ENCODE measurements at places on chromosomes 12 and 14.

GRCh38 chr14:92122761-92123160 lies 992 bp downstream of the CPSF2 start:
- no peak for DNase-seq

DNA sequence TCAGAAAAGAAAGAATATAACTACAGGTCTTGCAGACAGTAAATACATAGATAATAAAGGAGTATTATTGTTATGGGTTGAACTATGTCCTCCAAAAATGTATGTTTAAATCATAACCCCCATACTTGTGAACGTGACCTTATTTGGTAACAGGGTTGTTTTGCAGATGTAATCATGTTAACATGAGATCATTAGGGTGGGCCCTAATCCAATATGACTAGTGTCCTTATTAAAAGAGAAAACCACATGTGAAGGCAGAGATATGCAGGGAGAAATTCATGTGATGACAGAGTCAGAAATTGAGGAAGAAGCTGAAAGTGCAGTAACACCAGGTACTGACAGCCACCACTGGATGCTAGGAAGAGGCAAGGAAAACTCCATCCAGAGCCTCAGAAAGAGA lies 29.0 kb downstream of the MAGOHB start:
- DNase-seq: no peak

- DNase-seq: no peak
Observed at GRCh38 chr12:118259079-118259478, 113.6 kb downstream of the TAOK3 start.

DNA sequence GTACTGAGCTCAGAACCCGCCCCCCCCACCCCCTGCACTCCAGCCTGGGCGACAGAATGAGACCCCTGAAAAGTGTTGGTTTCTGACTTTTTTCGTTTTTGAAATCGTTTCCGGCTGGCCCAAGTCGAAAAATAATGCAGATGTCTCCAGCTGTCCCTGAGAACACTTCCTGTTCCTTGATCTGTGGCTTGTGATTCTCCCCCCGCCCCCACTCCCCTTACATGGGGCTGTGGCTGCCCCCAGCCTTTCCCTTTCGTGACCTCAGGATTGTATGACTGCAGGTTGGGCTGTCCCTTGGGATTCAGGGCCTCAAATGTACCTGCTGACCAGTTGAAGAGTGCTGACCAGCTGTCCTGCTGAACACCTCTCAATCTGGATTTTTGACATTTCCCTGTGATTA lies 34.1 kb downstream of the NOC4L start:
- DNase-seq: no peak

DNA sequence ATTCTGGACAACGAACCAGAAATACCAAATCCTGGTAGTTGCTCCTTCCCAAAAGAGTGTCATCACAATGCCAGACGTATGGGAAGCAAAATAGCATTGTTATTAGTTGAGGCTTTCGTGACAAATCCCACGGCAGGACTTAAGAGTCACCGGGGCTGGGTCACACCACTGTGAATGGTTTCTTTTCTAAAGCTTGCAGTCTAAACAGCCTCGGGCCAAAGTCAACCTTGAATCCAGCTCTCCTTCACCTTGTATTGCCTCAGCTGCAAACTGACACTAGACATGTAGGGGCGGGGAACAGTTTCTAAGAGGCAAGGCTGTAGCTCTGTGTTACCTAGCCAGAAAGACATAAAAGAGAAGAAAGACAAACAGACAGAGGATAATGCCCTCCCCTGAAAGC lies 734.8 kb downstream of the MED13L start:
- no peak for DNase-seq

GRCh38 chr12:91655966-91656365 lies 473.3 kb upstream of the DCN start:
- no peak for DNase-seq

DNA sequence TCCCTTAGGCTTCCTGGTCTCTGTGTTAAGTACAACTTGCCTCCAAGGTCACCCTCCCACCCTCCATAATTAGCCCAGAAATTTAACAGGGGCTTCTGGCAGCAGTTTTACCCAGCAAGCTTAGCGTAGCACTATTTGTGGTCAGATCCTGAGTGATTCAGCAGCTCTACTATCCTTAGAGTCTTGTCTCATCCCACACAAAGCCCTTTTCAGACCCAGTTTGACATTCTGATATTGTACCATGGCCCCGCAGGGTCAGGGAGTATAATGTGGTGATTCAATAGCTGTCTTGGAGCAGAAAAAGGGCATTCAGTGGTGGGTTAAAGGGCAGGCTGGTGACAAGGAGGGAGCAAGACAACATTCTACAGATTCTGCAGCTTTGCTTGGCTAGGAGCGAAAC lies 153.8 kb upstream of the DDHD1 start:
- no peak for DNase-seq

DNA sequence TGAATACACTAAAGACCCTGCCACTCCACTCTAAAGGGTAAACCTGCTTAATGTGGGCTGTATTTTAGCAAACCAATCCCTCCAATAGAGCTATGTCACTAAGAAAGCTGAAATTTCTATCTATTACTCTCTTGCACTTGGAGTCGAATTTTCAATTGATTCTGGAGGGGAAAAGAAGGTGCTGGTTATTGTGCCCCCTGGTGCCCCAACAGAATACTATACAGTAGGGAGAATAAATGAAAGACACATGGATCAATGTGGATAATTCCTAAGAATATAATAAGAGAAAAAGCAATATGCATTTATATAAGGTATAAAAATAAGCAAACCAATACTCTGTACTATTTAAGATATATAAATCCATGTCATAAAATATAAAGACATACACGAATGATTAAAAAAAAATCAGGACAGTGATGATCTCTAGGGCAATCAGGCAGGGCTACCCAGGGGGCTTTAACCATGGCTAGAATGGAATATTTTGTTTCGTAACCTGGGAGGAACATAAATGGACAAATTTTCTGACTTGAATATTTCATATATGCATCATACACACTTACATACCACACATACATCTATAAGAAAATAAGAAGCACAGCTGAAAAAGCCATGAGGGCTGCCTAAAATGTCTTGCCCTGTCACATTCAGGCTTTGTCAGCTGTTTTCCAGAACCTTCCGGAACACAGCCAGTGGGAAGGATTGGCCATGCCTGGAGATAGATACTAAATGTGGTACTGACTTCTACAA lies 54.4 kb downstream of the EFCAB11 start:
- no peak for DNase-seq

DNA sequence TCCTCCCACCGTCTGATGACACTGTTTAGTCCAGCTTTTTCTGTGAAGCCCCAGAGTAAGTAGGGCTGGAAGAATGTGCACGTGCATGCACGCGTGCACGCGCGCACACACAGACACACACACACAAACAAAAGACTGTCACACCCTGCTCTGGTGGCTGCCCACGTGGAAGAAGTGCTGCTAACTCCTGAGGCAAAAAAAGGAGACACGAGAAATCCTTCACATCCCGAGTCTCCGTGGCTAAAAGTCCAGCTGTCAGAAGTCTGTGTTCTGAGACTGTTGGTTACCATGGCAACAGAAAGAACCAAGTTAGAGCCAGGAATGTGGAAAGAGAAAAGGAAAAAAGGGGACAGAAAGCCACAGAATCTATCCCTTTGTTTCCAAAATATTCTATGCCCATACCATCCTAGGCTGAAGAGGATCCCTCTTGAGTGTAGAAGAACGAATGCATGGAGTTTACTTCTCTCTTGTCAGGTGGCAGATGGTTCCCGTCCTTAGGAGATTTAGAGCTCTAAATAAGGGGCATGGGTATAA lies 1.6 kb upstream of the C12orf71 start:
- DNase-seq: no peak

Measured in activated T-helper 9 cell treated with anti-CD3 and anti-CD28 coated beads, Interleukin-2, amount 50 U/mL, for 16 hours (primary cell).